ENCODE measurements at places on chromosomes 5 and 9. TPM values are rescaled to one million over a fixed set of nuclear protein-coding genes. Genes with fewer than 3 reads are reported as not detected.

- DNase-seq: no peak
- H3K27ac ChIP-seq: no peak overlapping the region
- peaks cover 3% of the 10 kb centered on the region for H3K4me1 ChIP-seq
- no peak overlapping the region for H3K4me3 ChIP-seq
These were observed 99.3 kb upstream of the ZNF366 start for GRCh38 chr5:72606525-72606924.

GRCh38 chr9:81906671-81907070 lies 21.6 kb upstream of the SPATA31D4 start:
- no peak overlapping the region for H3K4me3 ChIP-seq
- no peak overlapping the region for H3K27ac ChIP-seq
- DNase-seq: no peak
- H3K36me3 ChIP-seq: no peaks in the 10 kb centered on the region
- no peaks in the 10 kb centered on the region for H3K27me3 ChIP-seq

The RPL12 gene
- 3,038 TPM for total RNA-seq

DNA sequence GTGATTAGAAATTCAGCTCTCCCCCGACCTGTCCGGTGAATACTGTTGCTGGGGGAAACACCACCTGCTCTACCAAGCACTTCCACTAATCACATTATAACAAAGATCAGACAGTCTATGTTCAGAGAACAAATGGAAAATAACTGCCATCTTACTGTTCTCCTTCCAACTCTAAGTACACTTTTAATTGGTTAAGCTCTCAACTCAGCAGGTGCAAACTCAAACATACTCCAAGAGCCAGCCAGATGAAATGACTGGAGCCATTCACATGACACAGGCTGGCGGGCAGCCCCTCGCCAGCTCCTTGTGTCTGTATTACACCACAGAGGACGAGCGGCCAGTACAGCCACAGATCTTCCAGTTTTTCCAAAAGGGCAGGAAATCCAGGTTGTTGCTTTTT lies 16.1 kb downstream of the LIFR start:
- no peaks in the 10 kb centered on the region for H3K36me3 ChIP-seq
- H3K27me3 ChIP-seq: peaks cover 8% of the 10 kb centered on the region
- DNase-seq: no peak

DNA sequence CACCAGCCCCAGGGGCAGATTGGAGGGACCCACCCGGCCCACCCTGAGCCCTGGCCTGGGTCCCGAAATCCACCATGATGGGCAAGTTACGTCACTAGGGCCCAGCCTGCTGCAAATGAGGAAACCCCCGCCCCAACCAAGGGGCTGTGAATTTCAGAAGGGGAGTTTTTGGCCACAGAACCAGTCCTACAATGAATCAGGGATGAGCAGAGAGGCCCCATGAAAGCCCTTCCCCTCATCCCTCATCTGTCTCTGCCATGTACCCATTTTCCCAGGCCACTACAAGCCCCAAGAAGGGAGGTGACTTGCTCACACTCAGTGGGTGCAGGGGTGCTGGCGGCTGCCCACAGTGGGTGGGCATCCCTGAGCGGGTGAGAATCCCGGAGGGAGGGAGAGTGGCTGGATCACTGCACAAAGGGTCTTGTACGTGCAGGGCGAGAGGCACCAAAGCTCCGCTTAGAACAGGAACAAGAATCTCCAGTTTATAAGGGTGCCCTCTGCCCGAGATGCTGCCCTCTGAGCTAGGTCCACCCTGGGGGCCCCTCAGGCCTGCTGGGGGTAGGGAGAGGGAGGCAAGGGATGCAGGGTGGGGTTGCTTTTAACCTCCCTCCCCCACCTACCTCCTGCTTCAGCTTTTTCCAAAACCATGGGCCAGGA lies 10.4 kb upstream of the TCF7 start:
- no peaks in the 10 kb centered on the region for H3K36me3 ChIP-seq
- DNase-seq: peak; percentile 84
- no peaks in the 10 kb centered on the region for H3K27me3 ChIP-seq
- H3K4me1 ChIP-seq: peaks cover 91% of the 10 kb centered on the region

All from activated naive CD4-positive, alpha-beta T cell treated with anti-CD3 and anti-CD28 coated beads for 36 hours (primary cell).